Stimulated activated CD8-positive, alpha-beta memory T cell treated with anti-CD3 and anti-CD28 coated beads, Interleukin-4, amount 100 ng/mL, for 4 hours (primary cell): ENCODE measurements at places on chromosomes 11 and 22.

GRCh38 chr11:73759610-73760134, 1.2 kb downstream of the RAB6A start:
- no peak for DNase-seq

- no peak for DNase-seq
Observed at GRCh38 chr22:36162127-36163034, 1.8 kb upstream of the APOL3 start.

GRCh38 chr22:20009582-20010306, 6.9 kb downstream of the ARVCF start:
- no peak for DNase-seq

DNA sequence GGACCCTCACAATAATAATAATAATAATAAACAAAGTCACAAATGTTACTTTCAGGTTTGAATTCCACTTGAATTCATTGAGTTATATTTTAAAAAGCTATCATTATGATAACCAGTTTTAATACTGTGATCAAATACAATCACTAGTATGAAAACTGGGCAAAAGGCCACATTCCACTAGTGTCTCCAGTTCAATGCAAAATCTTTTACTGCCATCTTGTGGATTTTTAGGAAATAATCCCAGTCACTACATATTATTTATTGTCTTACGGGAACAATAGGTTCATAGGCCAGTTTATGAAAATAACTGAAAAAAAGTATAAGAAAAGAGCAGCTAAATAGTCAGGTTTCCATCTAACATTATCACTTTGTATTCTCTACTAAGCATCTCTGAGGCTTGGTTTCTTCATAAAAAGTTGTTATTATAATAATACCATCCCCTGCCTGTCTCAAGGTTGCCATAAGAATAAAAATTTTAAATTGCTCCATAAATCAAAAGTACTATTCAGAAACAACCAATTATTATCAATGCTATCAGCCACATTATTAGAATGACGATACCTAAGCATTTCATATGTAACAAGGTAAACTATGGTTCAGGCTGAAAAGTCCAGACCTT, 533.9 kb upstream of the CCDC90B start:
- no peak for DNase-seq

DNA sequence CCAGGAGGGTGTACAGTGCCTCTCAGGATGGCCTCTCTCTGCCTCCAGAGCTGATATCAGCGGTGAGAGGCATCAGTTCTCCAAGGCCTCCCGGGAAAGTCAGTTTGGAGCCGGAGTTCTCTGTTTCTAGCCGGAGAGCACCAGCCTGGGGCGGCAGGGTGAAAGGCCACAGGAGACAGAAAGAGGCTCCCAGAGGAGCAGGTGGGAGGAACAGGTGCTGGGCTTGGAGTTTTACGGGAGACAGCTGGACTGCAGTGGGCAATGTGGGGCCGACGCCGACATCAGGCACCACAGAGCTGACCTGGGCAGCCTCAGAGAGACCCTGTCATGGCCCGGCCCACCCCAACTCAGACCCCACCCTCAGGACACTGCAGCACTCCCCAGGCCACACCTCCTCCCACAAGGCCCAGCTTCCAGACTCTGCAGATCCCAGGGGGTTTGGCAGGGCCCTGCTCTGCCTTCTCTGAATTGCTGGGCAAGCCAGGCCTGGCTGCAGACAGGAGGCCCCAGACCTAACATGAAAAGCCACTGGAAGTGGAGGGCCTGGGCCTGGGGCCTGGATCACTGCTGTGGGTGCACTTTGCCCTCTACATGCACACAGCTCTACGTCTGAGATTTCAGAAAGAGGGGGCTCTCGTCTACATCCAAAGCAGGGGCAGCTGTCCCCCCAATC, 885.6 kb downstream of the BRD1 start:
- no peak for DNase-seq

GRCh38 chr11:106234794-106235193, 157.3 kb downstream of the AASDHPPT start:
- DNase-seq = no peak

DNA sequence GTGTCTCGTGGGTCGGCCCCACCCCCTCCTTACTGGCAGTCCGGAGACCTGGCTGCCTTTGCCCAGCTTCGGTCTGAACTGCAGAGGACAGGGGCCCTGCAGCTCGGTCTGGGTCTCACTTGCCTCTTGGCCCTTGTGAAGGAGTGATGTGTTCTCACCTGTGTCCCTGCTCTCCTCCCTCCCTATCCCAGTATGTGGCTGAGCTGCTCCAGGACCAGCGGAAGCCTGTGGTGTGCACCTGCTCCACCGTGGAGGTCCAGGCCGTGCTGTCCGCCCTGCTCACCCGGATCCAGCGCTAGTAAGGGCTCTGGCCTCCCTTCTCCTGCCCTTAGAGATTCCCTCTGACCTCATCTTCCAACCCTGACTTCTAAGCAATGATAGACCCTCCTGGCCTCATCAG, 35.7 kb upstream of the RAB1B start:
- DNase-seq = no peak

- DNase-seq = peak; percentile 57
Observed at GRCh38 chr11:128522055-128522942, 65.1 kb downstream of the ETS1 start.

DNA sequence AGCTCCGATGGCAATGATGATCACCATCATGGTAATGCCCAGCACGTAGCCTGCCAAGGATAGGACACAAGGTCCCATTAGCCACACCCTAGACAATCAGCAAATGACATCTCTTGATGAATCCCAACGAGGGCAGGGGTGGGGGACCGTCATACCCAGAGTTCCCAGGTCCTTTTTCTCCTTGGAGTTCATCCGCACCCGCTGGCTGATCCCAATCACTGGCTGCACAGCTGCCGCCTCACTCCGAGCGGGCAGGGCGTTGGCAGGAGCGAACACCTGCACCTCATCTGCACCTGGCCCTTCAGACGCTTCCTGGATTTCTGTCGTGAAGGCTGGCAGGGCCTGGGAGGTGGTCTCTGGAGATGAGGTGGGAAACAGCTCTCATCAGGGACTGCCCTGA, 2.9 kb downstream of the PIK3IP1 start:
- no peak for DNase-seq

GRCh38 chr11:131511794-131512193, 141.4 kb downstream of the NTM start:
- DNase-seq = no peak

DNA sequence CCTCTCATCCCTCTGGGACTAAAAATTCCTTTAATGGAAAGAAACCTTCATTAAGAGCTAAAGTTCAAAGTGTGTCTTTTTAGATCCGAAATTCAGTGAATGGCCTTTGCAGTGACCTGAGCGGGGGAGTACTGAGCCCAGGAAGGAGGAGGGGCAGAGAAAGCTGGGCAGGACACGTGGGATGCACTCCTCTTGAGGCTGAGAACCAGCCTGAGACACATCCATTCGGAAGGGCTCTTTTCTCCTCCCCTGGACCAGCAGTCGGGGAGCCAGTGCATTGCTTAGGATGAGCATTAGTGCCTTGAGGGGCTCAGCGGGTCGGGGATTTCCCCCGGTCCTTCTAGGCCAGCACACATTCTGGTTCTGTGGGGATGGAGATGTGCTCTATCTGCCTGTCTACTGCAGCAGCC, 258.9 kb upstream of the B3GAT1 start:
- DNase-seq = no peak

DNA sequence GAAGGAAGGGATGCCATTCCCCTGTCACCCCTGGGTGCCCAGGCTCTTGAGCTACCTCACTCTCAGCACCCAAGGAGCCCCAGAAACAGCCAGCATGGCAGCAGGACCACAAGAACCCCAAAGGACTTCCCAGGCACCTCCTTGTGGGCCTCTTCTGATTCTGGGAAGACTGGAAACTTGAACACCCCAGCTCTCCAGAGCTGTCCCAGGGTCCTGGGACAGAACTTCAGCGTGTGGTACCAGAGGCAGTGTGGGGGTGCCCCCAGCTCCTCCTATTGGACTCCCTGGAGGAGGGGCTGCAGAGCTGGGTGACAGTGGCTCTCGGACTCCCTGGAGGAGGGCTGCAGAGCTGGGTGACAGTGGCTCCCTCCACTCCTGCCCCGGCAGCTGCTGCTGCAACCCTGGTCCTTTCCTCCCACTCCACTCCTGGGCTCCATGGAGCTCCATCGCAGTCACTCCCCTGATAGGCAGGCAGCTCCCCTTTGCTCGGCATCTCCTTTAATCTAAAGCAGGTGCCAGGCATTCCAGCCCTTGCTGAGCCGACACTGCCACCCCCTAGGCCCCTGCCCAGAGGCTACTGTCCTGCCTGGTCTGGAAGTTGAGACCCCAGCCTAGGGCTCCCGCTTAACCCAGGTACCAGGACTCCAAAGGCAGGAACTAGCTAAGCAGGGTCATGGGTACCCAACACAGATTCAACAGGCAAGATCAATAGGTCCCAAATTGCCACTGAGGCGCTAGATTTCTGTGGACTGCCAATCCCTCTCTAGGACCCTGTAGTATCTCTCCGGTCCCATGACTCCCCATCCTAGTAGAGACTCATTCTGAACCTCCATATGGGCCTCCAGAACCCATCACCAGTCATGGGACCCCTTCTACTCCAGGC, 2.7 kb downstream of the BCL9L start:
- DNase-seq = no peak

DNA sequence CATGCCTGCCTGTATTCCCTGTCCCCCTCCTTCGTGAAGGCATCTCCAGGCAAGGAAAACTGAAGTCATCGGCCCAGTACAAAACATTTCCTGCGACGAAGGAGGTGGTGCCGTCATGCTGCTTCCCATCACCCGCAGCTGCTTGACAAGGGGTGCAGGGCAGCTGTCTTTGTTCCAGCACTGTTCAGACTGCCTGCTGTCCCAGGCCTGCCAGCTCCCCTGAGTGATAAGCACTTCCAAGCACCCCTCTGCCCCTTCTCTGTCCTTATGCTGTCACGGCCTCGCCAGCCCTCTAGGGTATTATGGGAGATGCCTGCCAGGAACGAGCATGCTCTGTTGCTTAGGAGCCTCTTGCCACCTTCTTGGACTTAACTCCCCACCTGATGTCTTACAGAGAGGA, 37.1 kb upstream of the BSX start:
- no peak for DNase-seq

- no peak for DNase-seq
Observed at GRCh38 chr22:38481162-38481870, 13.4 kb downstream of the KDELR3 start.

DNA sequence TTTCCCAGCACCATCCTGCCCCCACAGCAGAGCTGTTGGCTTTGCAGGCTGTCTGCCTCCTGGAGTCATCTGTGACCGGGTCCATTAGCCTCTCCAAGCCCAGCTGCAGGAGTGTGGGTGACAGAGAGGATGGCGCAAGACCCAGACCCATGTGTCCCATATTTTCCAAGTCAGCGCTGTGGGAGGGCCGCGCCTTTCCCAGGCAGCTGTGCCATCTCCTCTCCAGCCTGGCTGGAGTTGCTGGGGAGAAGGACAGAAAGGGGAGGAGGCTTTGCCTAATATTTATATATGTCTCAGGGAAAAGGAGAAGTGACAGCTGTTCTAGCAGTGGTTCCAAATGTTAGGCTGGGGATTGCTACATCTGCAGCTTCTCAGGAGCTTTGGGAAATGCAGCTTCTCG, 15.7 kb downstream of the DTX4 start:
- no peak for DNase-seq

DNA sequence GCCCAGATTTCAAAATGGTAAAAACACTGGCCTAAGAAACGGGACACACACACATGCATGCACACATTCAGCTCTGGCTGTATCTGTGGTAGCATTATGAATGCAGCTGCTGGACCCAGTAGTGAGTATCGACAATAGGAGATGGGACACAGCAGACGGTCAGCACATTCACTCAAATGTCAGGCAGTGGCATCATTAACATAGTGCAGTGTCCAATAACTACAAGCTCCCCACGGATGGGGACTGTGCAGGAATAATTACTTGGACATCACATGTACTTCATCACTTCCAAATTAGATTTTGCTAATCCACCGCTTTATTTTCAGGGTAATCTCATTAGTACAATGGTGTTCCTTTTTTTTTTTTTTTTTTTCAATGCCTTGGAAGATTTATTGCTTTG, 109.5 kb downstream of the FANCF start:
- DNase-seq = no peak

DNA sequence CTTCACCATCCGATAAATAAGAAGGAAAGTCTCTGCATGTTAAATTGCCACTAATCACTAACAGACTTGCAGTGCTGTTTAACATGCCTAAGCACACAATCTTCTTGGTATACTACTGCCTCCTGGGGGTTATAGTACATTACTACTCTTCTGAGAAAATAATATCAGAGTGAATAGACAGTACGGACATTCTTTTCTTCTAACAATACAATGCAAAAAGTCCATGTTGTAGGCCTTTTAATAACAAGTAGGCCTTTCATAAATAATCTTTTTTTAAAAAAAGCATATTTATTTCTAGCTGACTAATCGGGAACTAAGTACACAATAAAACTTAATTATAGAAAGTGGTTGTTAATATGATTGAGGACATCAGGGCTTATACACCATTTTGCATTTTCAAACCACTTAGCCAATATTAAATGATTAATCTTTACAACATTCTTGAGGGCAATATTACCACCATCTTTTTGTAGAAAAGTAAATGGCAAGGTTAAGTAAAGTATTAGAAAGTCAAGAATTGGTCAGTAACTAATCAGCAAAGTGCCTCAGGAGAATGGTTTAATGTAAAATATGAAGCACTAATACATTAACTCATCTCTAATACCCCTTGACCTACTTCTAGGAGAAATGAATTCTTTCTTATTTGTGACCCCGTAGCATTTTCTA, 84.7 kb downstream of the TTC28 start:
- DNase-seq = no peak

DNA sequence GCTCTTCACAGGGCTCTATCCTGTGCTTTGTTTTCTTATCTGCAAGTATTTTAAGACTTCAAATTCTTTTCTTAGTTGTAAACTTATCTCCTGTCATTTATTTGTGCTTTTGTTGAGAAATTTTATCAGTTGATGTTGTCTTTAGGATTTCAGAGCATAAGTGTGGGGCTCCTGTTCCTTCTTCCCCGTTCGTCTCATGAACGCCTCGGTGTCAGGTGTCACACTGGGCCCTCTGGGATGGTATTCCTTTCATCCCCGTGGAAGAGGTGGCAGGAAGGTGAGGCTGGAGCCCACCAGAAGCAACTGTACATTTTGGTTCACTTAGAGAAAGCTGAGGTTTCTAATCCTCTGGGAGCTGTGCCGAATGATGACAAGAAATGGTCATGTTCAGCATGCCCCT, 17.9 kb downstream of the NADSYN1 start:
- no peak for DNase-seq
